ENCODE measurements at places on chromosomes 3 and 15.
A peak's percentile ranks its signal among the peaks of the same experiment; 100 is the strongest.

DNA sequence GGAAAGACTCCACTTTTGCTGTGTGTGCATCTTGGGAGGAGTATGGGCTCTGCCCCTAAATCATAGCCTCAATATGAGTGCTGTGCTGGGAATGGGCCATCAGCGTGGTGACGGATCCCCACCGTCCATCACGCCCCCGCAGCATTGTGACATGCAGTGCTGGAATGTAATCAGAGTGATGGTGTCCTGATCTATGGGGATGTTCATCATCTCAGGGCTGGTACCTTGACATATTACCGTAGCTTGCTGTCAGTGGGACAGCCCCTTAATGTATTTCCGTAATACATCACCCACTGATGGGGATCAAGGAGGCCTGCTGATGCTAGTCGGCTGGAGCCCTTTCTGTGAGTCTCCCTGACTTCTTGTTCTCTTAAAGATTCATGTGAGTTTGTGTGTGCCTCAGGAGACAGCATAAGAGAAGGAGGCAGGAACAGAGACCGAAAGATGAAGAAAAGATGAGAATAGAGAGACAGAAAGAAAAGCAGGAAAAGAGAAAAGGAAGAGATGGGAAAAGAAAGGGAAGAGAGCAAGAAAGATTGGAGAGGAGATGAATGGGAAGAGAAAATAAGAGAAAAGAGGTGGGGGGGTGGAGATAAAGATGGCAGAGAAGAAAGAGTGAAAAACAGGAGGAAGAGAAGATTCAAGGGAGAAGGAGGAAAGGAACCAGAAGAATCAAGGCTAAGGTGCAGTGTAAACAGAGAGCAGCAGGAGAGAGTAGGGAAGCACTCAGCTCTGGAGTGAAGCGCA lies 183.7 kb downstream of the RPLP1 start:
- DNase-seq = no peak

GRCh38 chr3:9158865-9159630 lies 90.4 kb downstream of the SRGAP3 start:
- DNase-seq = no peak

- no peak for DNase-seq
Observed at GRCh38 chr15:40110866-40111550, 2.3 kb upstream of the BMF start.

DNA sequence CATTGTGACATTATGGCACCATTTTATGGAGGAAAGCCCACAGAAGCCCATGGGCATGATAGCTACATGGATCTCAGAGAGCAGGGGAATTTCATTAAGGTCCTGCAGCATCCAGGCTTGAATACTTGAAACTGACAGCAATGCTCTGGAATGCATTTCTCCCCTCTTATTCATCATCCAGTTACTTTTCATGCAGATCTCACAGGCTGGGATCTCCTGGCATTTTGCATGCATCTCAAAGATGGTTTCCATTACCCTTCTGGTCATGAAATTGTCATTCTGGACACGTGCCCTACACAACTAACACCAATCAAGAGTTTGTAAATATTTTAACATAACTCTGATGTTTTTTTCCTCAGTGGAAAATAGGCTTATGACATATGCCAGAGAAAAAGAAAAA lies 32.4 kb downstream of the VGLL3 start:
- peak; percentile 89 for DNase-seq

GRCh38 chr3:4985330-4986174 lies 6.3 kb downstream of the BHLHE40 start:
- no peak for DNase-seq

GRCh38 chr3:2540115-2540514 lies 441.4 kb downstream of the CNTN4 start:
- DNase-seq = no peak

DNA sequence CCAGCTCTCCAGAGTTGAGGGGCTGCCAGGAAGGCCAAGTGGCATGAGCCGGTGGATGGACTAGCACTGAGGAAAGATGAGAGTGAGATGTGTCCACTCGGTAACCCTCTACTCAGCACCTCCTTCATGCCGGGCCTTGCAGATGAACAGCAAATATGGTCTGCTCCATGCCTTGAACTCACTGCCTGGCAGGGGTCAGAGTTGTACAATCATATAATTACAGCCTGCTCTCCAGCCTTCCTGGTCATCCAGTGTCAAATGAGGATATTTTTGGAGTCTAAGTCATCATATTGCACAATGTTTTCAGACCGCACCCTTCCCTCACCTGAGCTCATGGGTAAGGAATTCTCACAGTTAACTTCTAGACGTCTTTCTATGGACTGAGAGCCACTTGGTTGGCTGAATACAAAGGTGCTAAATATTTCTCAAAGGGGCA lies 4.9 kb downstream of the MGLL start:
- DNase-seq = peak; percentile 81

GRCh38 chr3:181855825-181856224 lies 144.1 kb downstream of the SOX2 start:
- no peak for DNase-seq

- DNase-seq = peak; percentile 77
Observed at GRCh38 chr3:141011232-141011996, 39.7 kb upstream of the SPSB4 start.

- DNase-seq = no peak
Observed at GRCh38 chr3:14884665-14885064, 62.7 kb upstream of the NR2C2 start.

- DNase-seq = peak; percentile 90
Observed at GRCh38 chr3:117622171-117622841, 912.7 kb downstream of the TUSC7 start.

GRCh38 chr3:12964711-12965612 lies 108.3 kb downstream of the IQSEC1 start:
- no peak for DNase-seq

DNA sequence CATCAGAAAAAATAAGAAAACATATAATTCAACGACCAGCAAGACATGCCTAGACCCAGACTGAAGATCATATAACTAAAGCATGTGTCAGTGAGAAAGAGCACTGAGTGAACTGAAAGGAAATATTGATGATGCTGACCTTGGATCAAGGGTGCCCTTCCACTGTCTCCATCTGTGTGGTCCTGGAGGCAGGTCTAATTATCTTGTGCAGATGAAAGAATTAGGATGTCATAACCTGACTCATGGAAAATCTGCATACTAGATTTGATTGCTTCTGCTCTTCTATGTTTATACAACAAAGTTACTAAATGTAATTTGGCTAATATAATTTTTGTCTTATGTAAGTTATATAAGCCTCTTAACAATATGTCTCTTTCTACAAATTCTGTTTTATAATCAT lies 264.6 kb upstream of the TGFBR2 start:
- no peak for DNase-seq

DNA sequence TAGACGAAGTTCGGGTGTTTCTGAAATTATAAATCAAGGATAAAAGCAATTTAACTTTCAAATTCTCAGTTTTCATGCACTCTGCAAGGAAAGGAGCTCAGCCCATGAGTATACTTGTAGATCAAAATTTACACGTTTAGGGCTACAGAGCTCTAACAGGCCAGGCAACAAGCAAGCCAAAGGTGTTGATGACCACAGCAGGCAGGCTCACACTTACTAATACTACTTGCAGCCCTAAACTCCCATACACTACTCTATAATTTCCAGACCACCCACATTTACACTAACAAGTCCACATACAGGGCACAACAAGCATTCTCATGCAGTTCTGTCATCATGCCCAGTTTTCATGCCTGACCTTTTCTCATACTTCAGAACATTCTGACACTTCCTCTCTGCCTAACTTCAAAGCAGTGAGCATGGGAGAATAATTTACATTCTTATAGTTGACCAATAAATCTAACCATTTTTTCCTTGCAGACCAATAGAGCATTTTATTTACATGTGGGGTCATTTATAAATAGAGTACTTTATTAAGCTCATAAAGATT lies 124.7 kb upstream of the FRMD4B start:
- DNase-seq = no peak

- DNase-seq = no peak
Observed at GRCh38 chr15:27479296-27480140, 508.5 kb downstream of the GABRG3 start.

- DNase-seq = peak; percentile 82
Observed at GRCh38 chr3:141485641-141486495, 959 bp upstream of the RASA2 start.

- no peak for DNase-seq
Observed at GRCh38 chr3:13580256-13581023, 31.5 kb downstream of the FBLN2 start.

DNA sequence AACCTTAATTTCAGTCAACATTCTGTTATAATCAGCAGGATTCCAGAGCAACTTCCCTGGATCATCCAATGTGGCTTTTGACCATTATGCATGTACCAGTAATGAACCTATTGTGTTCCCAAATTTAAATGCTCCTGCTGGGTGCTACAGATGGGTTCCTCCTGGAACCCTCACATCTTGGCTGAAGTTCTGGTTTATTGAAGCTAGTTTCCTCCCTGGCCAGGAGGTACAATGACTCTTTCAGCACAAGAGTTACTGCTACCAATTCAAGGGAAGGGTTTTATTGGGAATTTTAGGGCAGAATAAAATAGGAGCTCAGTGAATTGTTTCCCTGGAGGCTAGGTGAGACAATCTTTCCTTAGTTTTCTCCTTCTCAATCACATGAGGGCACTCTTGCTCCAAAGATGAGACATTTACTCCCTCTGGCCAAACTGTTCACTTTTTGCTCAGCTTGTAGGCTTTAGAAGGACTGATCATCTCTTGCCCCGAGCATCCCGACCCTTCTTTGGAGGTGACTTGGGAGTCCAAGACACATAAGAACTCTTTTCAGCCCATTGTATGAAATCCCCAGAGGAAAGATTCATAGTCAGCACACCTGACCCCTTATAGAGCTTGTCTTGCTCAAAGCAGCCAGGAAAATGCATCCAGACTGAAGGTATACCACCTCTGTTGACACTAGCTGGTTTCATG lies 8.8 kb upstream of the NPHP3 start:
- DNase-seq = peak; percentile 33

DNA sequence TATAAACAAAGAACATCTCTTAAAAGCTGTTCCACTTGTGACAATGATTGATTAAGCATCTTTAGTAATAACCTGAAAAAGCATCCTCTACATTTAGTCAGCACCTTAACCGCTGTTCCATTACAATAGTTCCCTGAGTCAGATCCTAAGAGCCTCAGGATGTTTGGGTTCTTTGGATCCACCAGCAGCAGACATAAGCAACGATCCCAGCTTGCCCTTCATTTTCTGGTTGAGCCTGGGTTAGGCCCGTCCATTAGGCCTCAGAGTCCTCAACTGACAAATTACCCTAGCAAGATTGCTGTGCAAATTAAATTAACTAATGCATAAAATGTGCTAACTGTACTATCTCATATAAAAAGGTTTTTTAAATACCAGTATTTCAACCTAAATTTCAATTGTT lies 42.3 kb upstream of the ROBO1 start:
- no peak for DNase-seq

- peak; percentile 2 for DNase-seq
Observed at GRCh38 chr3:25007974-25008658, 419.9 kb upstream of the RARB start.

DNA sequence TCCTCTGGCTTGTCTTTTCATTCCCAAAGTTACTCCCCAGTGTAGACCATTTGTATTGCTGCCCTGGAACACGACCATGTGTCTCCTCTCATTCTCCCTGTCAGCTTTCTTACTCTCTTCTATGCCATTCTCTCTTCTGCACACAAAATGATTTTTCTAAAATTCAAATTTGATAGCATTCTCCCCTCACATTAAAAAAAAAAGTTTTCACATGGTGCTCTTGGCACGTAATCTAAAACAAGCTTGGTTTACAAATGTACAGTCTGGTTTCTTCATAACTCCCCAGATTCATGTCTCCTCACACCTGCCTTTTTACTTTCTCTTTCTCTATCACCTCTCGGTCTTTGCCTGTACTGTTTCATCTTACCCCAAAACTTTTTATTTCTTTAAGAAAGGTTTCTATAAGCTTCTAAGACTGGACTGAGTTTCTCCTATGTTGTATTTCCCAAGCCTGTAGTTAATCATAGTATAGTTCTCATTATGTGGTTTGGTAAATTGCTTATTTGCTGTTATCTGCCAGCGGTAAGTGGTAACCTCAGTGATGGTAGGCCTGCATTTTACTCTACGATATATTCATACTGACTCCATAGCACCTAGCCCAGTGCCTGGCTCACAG lies 31.2 kb downstream of the BCHE start:
- DNase-seq = no peak

GRCh38 chr3:184816614-184817013 lies 4.6 kb downstream of the VPS8 start:
- no peak for DNase-seq
